ENCODE measurements at places on chromosomes 7 and 10.

- DNase-seq = no peak
Observed at GRCh38 chr10:63005246-63005645, 127.9 kb upstream of the NRBF2 start.

DNA sequence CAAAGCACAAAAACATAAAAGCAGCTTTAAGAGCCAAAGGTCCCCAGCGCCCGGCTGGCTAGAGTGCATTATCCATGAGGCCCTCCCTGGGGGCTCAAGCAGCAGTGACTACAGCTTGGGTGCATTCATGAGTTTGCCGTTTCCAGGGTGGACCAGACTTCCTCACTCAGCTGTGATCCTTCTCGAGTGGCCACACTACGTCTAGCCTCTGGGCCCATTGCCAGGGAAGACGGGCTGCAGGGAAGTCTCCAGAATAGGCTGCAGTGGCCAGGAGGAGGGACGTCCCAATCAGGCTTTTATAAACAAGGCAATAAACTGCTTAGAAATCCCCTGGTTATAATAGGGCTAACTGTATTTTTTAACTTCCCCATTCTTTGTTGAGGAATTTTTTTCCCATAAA, 89.4 kb upstream of the C1QL3 start:
- no peak for DNase-seq

- DNase-seq = no peak
Observed at GRCh38 chr10:98308669-98309365, 40.8 kb upstream of the LOXL4 start.

DNA sequence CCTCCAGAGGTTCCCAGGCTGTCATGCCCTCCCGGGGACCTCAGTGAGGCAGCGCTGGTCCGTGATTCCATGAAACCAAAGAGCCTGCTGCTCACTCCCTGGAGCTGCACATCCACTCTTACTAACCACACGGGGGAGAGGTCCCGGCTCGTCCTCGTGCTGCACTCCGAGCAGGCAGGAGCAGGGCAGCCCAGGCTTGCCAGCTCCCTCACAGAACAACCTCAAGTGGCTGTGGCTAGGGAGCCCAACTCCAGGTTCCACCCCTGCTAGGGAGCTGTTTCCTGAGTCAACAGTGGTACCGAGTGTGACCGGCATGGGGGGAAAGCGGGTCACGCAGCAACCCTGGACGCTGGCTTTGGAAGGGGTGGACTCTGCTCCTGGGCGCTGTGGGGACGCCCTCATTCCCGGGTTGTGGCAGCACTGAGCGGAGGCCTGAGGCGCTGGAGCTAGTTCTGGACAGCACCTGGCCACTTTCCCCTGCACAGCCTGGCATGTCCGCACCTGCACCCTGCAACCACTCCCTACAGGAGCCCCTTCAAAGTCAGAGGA, 27.9 kb upstream of the PPP2R2D start:
- no peak for DNase-seq

GRCh38 chr7:42877862-42878261, 34.0 kb downstream of the C7orf25 start:
- no peak for DNase-seq

DNA sequence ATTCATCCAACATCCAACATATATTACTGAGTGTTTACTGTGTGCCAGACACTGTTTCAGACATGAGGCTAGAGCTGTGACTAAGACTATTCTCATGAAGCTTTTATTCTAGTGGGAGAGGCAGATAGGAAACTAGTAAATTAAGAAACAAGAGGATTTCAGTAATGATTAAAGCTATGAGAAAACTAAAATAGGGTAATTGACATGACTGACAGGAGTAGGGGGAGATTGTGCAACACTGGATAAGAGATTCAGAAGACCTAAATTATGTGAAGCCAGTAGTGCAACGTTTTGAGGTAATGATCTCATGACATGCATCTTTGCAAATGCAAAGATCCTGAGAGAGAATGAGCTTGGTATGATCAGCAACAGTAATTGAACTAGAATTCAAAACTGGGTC, 48.6 kb upstream of the MKLN1 start:
- DNase-seq = no peak

DNA sequence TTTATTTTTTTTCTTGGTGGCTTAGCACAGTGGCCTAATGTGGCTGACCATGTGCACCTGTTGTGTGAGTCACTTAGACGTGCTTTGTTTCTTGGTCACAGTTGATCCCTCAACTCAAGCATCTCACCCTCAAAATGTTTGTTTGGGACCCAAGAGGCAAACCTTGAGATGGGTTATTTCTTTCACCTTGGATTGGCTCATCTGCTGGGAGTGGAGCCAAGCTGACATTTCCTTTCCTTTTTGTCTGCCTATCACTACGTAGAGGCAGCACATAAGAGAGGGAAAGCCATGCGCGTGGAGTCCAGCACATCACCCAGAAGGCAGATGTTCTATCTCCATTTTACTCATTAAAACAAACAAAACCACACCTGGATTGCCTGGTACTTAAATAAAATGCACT, 6.4 kb upstream of the PRKCQ start:
- DNase-seq = no peak

DNA sequence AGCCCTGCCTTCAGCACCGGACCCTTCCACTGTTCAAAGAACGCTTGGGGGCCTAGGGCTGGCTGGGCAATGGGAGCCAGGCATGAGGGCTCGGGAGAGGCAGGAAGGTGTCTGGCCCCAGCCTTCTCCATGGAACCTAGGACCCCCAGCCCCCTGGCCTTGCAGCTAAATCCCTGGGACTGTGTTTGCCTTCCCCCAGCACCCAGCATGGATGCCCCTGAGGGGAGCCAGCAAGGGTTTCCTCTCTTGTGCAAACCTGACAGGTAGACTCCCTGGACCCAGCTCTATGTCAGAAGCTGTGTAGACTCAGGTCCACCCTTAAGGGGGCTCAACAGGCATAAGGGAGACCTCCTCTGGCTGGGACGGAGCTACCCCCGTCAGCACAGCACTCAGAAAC, 288.0 kb downstream of the GRID1 start:
- DNase-seq = no peak

- DNase-seq = no peak
Observed at GRCh38 chr10:43461950-43462349, 25.0 kb downstream of the ZNF487 start.
